ENCODE measurements at places on chromosomes 2 and 18. TPM values are rescaled to one million over a fixed set of nuclear protein-coding genes. Genes with fewer than 3 reads are reported as not detected.

RIT2 gene
- not detected for total RNA-seq

TCF23 gene
- not detected for total RNA-seq

GRCh38 chr2:62919041-62919440, 131.6 kb upstream of the OTX1 start:
- DNase-seq: no peak

GRCh38 chr2:224059178-224059577, 20.1 kb upstream of the SERPINE2 start:
- no peak for DNase-seq

- DNase-seq: no peak
Measured at GRCh38 chr2:210671065-210671464, 114.7 kb downstream of the CPS1 start.
